Dermis microvascular lymphatic vessel endothelial cell (primary cell): ENCODE measurements at places on chromosomes 5 and 9.
A peak's percentile ranks its signal among the peaks of the same experiment; 100 is the strongest.

DNA sequence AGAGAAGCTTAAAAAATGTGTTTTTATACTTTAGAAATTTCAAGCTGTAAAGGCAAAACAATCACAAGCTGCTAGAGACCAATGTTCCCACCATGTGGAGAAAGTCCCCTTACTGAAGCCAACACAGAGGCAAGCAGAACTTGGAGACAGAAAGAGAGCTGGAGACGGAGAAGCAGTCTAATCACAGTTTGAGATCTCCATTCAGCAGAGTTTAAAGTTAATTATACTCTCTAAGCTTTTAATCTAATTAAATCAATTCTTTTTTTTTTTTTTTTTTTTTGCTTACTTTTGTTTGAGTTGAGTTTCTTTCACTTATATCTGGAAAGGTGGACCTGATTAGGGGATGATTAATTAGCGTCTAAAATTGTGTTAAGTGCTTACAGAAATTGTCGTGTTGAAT, 1534.3 kb downstream of the MAT2B start:
- no peak for DNase-seq

- DNase-seq, result no peak
Observed at GRCh38 chr5:160272264-160272663, 40.1 kb downstream of the CCNJL start.

DNA sequence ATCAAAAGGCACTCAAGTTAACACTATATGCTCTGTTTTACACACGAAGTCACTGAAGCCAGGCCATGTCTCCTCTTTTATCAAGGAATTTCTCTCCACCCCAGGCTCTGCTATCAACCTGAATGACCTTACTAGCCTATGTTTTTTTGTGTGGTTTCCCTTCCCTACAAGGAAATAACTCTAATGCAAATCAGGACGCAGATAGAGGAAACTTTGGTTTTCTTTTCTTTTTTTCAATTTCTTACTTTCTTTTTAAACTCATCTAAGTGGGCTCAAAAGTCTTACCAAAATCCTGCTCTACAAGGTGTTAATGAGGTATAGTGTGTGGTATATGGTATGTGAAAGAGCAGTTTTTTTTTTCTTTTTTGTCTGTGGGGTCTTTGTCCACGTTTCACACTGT, 5.5 kb upstream of the SLC46A2 start:
- no peak for DNase-seq

GRCh38 chr9:116208417-116209232, 55.0 kb downstream of the PAPPA start:
- no peak for DNase-seq

GRCh38 chr5:13029211-13029610, 915.3 kb downstream of the DNAH5 start:
- no peak for DNase-seq

GRCh38 chr5:956941-957747, 51.5 kb upstream of the NKD2 start:
- DNase-seq, result peak; percentile 73

DNA sequence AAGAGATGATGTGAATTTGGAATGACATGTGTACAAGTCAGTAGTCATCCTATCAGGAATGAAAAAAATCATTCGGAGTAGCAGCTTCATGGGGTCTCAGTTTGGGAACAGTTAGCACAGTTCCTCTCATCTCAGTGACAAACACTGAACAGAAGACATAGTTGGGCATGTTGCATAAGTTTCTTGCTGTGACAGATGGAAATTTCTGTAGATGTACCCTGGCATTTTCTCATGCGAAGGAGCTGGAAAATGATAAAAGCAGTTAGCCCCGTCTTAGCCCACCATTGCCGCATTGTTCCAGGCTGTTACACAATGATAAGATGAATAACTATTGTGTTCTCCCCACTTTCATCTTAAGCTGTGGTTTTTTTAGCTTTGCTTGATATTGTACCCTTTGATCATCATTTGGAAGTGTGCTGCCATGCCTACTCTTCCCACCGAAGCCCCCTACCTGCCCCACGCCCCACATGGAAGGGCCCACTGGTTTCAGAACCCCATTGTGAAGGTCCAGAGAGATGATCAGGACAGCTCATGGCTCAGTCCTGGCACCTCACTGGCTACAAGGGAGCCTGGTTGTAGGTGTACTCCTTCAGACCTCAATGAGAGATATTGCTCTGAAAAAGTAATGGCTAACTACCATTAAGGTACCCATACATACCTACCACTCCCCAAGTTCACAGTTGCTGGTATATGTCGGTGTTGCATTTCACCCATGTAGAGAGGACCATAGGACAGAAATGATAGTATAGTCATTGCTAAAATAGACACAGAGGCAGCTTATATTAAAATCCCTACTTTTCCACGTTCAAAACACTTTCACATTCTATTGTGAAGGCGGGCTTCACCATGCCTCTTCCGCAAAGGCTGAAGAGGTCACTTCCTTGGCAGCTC, 38.8 kb downstream of the SFXN1 start:
- DNase-seq, result no peak
